ENCODE measurements at places on chromosomes 11 and 22. TPM values are rescaled to one million over a fixed set of nuclear protein-coding genes. Genes with fewer than 3 reads are reported as not detected.

OR6T1 gene
- not detected for total RNA-seq

DNA sequence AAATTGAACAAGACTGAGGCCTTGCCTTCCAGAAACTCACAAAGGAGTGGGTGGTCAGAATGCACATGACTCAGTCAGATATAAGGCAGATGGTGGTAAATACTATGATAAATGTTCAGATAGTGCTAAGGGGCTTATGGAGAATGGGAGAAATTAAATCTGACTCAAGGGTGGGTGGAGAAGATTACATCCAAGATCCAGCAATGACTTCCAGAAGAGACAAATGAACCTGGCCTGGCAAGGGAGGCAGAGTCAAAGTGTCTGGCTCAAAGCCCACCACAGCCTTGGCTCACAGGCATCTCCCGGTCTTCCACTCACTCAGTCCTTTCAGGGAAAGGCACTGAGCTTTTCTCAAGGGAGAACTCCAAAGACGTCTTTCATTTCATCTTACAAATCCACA is 6.1 kb upstream of the ZBTB16 start:
- H3K4me3 ChIP-seq = no peak overlapping the region
- no peaks in the 10 kb centered on the region for H3K36me3 ChIP-seq
- peak; percentile 58 for DNase-seq
- peaks cover 32% of the 10 kb centered on the region for H3K4me1 ChIP-seq
- H3K27me3 ChIP-seq = no peaks in the 10 kb centered on the region
- peak overlapping the region; percentile 9 for H3K27ac ChIP-seq

DNA sequence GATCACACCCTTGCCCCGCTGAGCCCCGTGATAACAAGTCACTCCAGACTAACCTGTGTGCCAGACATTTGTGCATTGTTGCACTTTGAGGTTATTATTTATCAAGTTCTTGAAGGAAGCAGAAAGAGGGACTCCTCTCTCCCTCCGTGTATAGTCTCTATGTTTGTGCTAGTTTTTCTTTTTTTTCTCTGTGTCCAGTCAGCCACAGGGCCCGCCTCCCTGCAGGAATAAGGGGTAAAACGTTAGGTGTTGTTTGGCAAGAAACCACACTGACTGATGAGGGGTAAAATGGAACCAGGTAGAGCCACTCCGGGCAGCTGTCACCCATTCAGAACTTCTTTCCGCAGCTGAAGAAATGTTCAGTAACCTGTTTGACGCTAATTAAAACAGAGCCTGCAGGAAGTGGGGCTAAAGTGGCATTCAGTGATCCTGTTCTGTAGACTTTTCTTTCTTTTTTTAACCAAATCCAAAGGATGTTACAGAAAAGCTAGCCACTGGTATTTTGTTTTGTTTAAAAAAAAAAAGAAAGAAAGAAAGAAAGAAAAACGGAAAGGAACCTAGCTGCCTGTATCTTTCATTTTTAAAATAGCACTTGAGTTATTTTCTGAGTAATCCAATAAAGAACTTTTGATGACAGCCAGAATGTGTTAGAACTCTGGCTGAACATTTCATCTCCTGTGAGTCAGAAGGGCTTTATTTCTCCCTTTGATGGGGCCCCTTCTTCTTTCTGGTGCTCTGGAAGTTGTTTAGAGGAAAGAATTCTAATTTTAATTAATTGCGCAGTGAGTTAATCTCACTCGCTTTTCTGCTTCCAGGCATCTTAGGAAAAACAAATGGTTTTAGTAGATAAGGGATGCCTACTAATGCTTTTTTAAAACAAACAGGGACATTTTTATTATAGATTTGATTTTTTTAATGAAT is 58.2 kb downstream of the COMMD9 start:
- H3K4me1 ChIP-seq = no peaks in the 10 kb centered on the region
- no peaks in the 10 kb centered on the region for H3K27me3 ChIP-seq
- no peak for DNase-seq
- H3K27ac ChIP-seq = no peak overlapping the region
- no peak overlapping the region for H3K4me3 ChIP-seq

DNA sequence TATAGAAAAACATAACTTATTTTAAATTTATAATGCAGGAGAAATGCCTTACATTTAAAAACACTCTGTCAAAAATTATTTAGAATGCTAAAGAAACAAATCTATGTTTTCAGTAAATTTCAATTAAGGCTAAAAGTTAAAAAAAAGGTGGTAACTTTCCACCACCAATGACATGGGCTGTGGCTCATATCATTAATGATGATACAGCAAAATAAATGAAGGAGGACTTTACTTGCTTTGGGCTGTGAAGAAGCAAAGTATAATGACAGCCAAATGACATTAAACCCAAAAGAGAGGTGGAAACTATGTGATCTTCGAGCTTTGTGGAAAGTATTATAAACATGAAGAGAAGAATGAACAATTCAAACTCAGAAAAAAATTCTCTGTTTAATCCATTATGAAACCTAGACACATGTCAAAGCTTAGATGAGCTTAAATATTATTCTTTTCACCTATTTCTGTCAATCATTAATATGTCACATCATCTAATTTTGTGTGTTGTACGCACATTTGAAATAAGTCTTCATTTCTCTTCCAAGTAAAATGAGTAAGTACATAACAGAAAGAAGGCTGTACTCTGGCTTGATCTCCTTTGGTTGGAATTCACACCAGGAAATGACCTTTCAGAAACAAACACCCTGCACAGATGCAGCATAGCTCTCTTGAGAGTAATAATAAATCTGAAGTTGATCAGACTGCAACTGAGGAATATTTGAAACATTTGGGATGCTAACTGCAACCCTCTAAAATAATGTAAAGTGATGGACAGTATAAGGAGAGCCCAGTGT is 265.8 kb downstream of the TTC28 start:
- H3K4me1 ChIP-seq = peaks cover 33% of the 10 kb centered on the region
- no peaks in the 10 kb centered on the region for H3K36me3 ChIP-seq
- no peak for DNase-seq
- H3K4me3 ChIP-seq = no peak overlapping the region
- no peaks in the 10 kb centered on the region for H3K27me3 ChIP-seq

GRCh38 chr11:99423428-99423983 is 402.8 kb downstream of the CNTN5 start:
- H3K36me3 ChIP-seq = no peaks in the 10 kb centered on the region
- no peak overlapping the region for H3K4me3 ChIP-seq
- H3K27me3 ChIP-seq = no peaks in the 10 kb centered on the region
- H3K27ac ChIP-seq = no peak overlapping the region
- H3K4me1 ChIP-seq = no peaks in the 10 kb centered on the region

NAALAD2 gene
- 3.6 TPM for total RNA-seq

DNA sequence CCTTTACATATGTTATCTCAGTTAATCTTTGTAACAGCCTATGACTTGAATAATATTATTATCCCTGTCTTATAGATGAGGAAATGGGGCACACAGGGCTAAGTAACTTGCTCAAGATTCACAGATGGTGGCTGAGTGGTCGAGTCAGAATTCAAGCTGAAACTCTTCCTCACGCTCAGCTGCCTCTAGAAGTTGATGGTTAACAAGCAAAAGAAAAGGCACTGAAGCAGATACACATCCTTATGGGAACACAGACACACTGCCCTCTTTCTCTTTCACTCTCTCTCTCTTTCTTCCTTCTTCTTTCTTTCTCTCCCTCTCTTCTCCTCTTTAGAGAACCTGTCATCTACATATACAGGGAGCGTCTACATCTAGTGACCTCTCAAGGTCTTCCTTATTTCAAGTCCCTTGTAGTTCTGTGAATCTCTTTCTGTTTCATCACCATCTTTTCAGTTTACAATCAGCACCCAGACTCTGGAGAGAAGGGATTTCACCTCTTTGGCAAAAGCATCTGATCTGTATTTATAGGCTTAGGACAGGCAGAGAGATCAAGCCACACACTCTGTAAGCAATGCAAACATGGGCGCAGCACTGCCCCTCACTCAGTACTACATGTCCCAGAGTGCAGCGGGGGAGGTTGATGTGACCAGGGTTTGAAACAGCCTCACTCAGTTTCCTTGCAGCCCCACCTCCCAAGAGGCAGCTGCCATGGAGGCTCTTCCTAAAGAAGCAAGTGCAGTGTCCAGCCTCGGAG is 75.7 kb downstream of the GRAMD1B start:
- no peak overlapping the region for H3K27ac ChIP-seq
- no peak for DNase-seq
- no peaks in the 10 kb centered on the region for H3K4me1 ChIP-seq
- no peaks in the 10 kb centered on the region for H3K27me3 ChIP-seq

GRCh38 chr11:118939953-118940598 is 14.3 kb upstream of the BCL9L start:
- H3K27ac ChIP-seq = no peak overlapping the region
- no peaks in the 10 kb centered on the region for H3K27me3 ChIP-seq
- no peak overlapping the region for H3K4me3 ChIP-seq
- peak; percentile 67 for DNase-seq

DNA sequence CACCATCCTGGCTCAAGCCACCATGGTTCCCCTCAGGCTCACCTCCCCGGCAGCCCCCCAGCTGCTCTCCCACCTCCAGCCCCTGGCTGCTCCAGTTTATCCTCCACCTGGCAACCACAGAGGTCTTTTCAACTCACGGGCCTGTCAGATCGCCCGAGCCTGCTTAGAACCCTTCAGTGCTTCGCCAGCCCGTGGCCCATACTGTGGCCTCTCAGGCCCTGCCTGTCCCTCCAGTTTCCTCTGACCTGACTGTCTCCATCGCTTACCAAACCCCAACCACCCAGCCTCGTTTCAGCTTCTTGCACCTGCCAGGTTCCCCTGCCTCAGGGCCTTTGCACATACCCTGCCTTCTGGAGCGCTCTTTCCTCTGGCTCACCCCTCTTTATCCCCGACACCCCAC is 6.9 kb downstream of the KCNC1 start:
- H3K36me3 ChIP-seq = no peaks in the 10 kb centered on the region
- peak; percentile 40 for DNase-seq
- H3K27me3 ChIP-seq = peaks cover 50% of the 10 kb centered on the region

GRCh38 chr11:8683115-8683807 is 669 bp downstream of the RPL27A start:
- peaks cover 43% of the 10 kb centered on the region for H3K36me3 ChIP-seq
- peak overlapping the region; percentile 96 for H3K27ac ChIP-seq
- peak overlapping the region; percentile 74 for H3K4me3 ChIP-seq
- no peaks in the 10 kb centered on the region for H3K27me3 ChIP-seq

- no peaks in the 10 kb centered on the region for H3K27me3 ChIP-seq
- no peak overlapping the region for H3K4me3 ChIP-seq
- no peaks in the 10 kb centered on the region for H3K36me3 ChIP-seq
Measured at GRCh38 chr11:36177836-36178235, 111.4 kb downstream of the COMMD9 start.

LGALS12 gene
- not detected for total RNA-seq

GRCh38 chr22:19291218-19291579 is 320 bp downstream of the CLTCL1 start:
- DNase-seq = peak; percentile 73
- H3K27me3 ChIP-seq = no peaks in the 10 kb centered on the region
- H3K27ac ChIP-seq = peak overlapping the region; percentile 70
- peaks cover 23% of the 10 kb centered on the region for H3K4me1 ChIP-seq
- no peaks in the 10 kb centered on the region for H3K36me3 ChIP-seq

- no peak overlapping the region for H3K4me3 ChIP-seq
- H3K36me3 ChIP-seq = peaks cover 4% of the 10 kb centered on the region
- H3K4me1 ChIP-seq = no peaks in the 10 kb centered on the region
- no peaks in the 10 kb centered on the region for H3K27me3 ChIP-seq
Measured at GRCh38 chr11:9951807-9952206, 287.9 kb downstream of the SWAP70 start.

- H3K27me3 ChIP-seq = no peaks in the 10 kb centered on the region
- no peak overlapping the region for H3K27ac ChIP-seq
- no peaks in the 10 kb centered on the region for H3K4me1 ChIP-seq
- H3K4me3 ChIP-seq = no peak overlapping the region
- no peak for DNase-seq
Measured at GRCh38 chr11:78838417-78838816, 263.8 kb upstream of the NARS2 start.

DNA sequence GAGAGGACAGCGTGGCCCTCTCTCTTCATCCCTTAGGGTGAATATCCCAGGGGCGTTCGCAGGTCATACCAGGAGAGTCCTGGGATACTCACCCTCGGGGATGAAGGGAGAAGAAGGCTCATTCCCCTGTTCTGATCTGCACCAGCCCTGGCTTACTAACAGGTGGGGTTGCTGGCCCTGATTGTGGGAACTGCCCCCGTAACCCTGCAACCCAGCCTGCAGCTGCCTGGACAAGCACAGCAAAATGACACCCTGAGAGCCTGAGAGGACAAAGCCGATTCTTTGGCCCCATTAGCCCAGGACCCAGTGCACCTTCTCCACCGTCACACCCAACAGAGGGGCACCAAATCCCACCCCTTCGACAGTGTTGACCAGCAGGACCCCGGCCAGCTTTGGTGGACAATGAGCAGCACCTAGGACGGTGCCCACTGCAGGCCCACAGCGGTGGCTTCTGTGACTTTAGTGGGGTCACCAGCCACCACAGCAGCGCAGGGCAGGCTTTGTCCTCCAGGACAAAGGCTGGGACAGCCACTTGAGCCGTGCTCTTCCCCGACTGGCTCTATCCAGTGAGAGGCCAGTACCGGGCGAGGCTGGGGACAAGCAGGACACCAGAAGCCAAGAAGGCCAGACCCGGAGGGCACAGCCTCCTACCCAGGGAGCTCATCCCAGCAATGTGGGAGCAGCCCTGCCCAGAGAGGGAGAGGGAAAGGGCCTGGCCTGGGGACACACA is 98.5 kb upstream of the RTL6 start:
- DNase-seq = no peak
- H3K36me3 ChIP-seq = no peaks in the 10 kb centered on the region
- no peak overlapping the region for H3K4me3 ChIP-seq
- H3K27me3 ChIP-seq = peaks cover 10% of the 10 kb centered on the region

GRCh38 chr11:132245403-132246385 is 875.3 kb downstream of the NTM start:
- no peaks in the 10 kb centered on the region for H3K4me1 ChIP-seq
- H3K27ac ChIP-seq = no peak overlapping the region
- no peak for DNase-seq
- H3K27me3 ChIP-seq = no peaks in the 10 kb centered on the region
- no peaks in the 10 kb centered on the region for H3K36me3 ChIP-seq

GRCh38 chr11:61609980-61610366 is 29.1 kb upstream of the SYT7 start:
- no peaks in the 10 kb centered on the region for H3K36me3 ChIP-seq
- H3K4me3 ChIP-seq = no peak overlapping the region
- no peaks in the 10 kb centered on the region for H3K4me1 ChIP-seq
- no peak overlapping the region for H3K27ac ChIP-seq
- no peak for DNase-seq

DNA sequence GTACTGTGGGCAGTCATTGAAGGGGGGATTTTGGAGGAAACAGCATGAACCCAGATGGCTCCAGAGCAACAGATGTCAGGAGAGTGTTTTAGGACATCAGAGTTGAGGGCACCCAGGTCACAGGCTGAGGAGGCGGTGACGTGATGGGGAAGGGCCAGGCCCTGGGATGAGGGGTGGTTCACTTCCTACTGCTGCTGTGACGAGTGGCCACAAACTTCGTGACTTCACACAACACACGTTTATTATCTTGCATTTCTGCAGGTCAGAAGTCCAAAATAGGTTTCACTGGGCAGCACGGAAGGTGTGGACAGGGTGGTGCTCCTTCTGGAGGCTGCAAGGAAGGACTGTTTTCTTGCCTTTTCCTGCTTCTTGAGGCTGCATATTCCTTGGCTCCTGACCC is 77.7 kb upstream of the RAB1B start:
- H3K27ac ChIP-seq = no peak overlapping the region
- no peaks in the 10 kb centered on the region for H3K27me3 ChIP-seq
- H3K36me3 ChIP-seq = peaks cover 21% of the 10 kb centered on the region
- H3K4me3 ChIP-seq = no peak overlapping the region

SPATA19 gene
- not detected for total RNA-seq

P4HA3 gene
- total RNA-seq = 11.9 TPM

GRCh38 chr11:12319461-12319951 is 57.9 kb upstream of the PARVA start:
- no peak overlapping the region for H3K4me3 ChIP-seq
- H3K27me3 ChIP-seq = no peaks in the 10 kb centered on the region

SLC37A2 gene
- 3.4 TPM for total RNA-seq

PGA3 gene
- not detected for total RNA-seq
